Hematopoietic multipotent progenitor cell treated with erythropoietin and hydrocortisone succinate and interleukin-3 and kit ligand, for 6 days (in vitro differentiated cells): ENCODE measurements at places on chromosomes 12 and 14.
A peak's percentile ranks its signal among the peaks of the same experiment; 100 is the strongest.

DNA sequence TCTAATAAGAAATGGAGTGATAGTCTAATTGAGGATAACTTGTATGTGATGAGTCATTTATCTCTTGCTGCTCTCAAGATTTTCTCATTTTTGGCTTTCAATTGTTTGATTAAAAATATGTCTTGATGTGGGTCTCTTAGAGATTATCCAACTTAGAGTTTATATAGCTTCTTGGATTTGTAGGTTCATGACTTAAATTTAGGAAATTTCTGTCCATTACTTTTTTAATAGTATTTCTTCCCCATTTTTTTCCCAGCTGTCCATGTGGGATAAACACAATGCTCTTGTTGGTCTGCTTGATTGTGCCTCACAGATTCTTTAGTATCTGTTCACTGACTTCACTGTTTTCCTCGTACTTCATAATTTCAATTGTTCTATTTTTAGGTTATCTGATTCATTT lies 7.5 kb downstream of the OR6C65 start:
- no peak for DNase-seq

DNA sequence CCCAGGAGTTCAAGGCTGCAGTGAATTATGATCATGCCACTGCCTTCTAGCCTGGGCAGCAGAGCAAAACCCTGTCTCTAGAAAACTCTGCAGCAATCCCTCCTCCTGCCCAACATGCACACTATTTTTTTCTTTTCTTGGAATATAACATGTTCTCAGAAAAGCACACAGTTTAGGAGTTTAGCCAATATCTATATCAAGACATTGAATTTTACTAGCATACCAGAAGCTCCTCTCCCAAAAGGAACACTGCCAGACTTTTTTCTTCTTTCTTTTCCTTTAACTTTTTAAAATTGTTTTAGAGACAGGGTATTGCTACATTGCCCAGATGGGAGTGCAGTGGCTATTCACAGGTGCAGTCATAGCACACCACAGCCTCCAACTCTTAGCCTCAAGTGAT lies 107.1 kb upstream of the AEBP2 start:
- no peak for DNase-seq

- no peak for DNase-seq
These were observed 10.9 kb upstream of the OTUB2 start for GRCh38 chr14:94015223-94015622.

GRCh38 chr12:39588348-39588747 lies 31.3 kb downstream of the ABCD2 start:
- no peak for DNase-seq

GRCh38 chr14:88829685-88830302 lies 5.3 kb downstream of the TTC8 start:
- peak; percentile 42 for DNase-seq

- DNase-seq = peak; percentile 54
These were observed 189.9 kb downstream of the VRK1 start for GRCh38 chr14:96987086-96987474.
